CD4-positive, alpha-beta memory T cell (primary cell): ENCODE measurements at places on chromosomes 1 and 21. TPM values are rescaled to one million over a fixed set of nuclear protein-coding genes. Genes with fewer than 3 reads are reported as not detected.

DNA sequence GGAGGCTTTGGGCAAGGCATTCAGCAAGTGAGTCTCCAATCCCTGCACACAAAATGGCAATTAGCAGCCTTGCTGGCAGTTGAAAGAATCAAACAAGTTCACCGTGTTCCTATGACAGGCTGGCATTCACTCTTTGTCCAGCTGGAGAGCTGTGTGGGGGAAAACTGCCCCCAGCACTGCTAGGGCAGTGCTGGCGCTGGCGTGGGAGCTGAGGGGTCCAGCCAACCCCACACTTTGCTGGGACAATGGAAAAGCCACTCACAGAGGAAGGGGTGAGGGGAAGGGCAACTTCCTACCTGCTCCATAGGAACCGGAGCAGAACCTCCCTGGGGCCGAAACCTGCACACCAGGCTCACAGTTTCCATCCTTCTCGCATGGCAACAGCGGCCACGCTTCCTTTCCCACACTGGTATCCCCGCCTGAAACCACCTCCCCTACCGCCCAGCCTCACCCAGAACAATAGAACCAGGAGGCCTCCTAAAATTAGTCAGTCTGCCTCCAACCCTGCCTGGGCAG lies 26.7 kb upstream of the KCNN3 start:
- no peak for DNase-seq

DNA sequence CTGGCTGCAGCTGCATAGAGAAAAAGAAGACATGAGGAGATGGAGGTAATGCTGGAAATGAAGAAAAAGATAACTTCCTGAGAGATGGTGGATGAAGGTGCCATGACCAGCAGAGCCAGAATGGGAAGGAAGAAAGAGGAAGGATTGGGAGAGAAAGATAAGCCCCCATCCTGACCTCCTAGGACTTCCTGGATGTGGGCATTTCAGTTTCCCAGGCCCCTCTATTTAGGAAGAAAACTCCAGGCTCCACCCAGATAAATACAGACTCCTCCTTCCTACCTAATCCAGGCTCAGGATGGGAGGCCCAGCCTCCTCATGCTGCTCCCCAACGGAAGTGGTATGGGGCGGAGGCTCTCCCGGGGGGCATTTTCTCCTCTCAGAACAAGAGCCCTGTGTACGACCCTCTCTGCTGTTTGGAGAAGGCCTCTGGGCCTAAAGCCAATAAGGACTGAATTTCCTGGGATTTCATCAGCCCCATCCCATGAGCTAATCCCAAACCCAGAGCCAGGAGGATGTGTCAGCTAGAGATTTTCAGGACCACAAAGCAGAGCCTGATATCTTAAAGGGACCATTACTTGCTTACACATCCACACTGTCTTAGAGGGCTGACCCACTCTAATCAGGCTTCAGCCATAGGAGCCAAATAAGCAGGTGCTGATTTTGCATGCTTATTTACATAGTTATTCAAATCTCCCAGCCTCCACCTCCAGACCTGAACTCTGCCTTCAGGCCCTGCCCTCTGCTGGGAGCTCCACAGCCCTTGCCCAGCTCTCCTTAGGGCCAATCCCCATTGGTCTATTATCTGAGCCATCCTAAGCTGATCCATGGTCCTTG lies 5.1 kb upstream of the ARHGEF2 start:
- DNase-seq: no peak

- DNase-seq: no peak
Measured at GRCh38 chr21:41166884-41167283, 1.1 kb upstream of the BACE2 start.

MEGF6 gene
- 168 TPM for total RNA-seq

DNA sequence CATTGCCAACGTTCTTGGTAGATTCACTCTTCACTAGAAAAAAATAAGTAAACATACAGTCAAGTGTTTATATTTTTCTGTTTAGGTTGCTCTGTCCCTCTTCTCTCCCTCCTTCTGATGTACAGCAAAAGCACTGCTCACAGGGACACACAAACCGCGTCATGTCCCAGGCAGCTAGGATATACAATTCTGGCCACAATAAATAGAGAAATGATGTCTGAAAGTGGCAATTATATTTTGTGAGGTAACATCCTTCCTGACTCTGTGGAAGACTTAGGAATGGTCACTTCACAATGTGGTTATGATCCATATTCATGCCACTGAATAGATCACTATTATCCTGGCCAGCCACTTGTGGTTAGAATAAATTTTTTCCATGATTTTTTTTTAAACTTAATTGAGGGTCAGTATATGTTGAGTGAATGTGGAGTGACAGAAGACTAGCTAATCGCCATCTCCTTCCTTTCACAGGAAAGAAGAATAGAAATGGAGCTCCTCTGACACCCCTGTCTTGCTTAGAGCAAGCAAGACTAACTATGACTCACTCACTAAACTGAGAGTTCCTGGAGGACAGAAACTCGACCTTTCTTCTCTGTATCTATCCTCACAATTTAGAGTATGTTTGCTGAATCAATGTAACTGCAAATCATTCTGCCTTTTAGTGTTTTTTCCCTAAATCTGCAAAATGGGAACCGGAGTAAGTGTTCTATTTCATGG lies 54.0 kb downstream of the ZNHIT6 start:
- DNase-seq: no peak

- no peak for DNase-seq
Measured at GRCh38 chr1:154857022-154857421, 13.1 kb downstream of the KCNN3 start.

GRCh38 chr1:53547231-53547790 lies 88.1 kb downstream of the DMRTB1 start:
- DNase-seq: no peak

GRCh38 chr1:166675213-166675612 lies 164.1 kb upstream of the POGK start:
- DNase-seq: no peak

GRCh38 chr1:235330918-235331285 lies 2.5 kb downstream of the GGPS1 start:
- DNase-seq: no peak

DNA sequence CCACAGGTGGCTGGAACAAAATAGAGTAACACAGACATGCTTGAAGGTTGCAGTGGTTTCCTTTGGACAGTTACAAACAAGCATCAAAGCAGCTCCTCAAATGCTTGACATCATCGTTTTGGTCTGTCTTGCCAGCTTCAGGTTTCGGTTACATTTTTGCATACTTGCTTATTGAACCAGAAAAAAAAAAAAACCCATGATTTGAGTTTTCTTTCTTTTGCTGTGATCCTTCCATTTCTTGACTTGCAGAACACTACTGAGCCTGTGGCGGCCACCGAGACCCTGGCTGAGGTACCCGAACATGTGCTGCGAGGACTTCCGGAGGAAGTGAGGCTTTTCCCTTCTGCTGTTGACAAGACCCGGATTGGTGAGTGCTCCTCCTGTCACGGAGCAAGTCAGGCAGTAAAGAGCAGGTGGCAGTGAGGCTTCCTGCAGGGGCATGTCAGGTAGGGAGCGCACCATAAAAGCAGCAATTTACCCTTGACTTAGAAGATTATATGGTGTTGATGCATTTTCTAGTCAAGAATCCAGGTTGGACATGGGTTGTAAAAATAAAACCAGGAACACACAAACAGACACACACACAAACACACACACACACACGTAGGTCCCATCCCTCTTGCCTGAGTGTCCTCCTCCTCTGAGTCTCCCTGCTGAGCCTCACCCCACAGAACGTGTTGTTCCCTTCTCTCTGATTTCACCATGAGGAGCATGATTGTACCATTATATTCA lies 30.9 kb downstream of the PRDM2 start:
- DNase-seq: peak; percentile 97

- DNase-seq: no peak
Measured at GRCh38 chr21:45168522-45168921, 94.1 kb downstream of the ADARB1 start.

DNA sequence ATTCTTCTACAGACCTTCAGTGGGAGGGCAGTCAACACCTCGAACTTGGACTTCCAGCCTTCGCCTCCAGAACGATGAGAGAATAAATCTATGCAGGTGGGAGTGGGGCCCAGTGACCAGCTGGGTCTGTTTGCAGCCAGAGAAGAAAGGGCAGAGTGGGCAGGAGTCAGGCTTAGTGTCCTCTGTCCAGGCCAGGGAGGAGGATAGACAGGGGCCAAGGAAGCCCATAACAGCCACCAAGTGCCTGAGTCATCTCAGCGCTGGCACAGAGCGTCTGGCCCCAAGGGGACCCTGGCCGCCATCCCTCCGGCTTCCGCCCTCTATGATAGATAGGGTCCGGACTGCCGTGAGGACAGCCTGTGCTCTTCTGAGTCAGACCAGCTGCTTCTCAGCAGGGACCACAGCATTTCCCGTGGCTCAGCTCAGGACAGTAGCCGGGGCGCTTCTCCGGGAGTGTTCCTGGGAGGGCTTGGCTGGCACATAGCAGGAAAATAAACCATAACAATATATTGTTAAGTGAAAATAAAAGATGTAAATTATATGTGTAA lies 133.1 kb upstream of the C1orf174 start:
- DNase-seq: no peak

GRCh38 chr1:191699343-191699742 lies 458.9 kb upstream of the RGS18 start:
- DNase-seq: no peak

- DNase-seq: no peak
Measured at GRCh38 chr1:47276850-47277249, 37.1 kb downstream of the STIL start.

C1orf232 gene
- total RNA-seq: not detected

DNA sequence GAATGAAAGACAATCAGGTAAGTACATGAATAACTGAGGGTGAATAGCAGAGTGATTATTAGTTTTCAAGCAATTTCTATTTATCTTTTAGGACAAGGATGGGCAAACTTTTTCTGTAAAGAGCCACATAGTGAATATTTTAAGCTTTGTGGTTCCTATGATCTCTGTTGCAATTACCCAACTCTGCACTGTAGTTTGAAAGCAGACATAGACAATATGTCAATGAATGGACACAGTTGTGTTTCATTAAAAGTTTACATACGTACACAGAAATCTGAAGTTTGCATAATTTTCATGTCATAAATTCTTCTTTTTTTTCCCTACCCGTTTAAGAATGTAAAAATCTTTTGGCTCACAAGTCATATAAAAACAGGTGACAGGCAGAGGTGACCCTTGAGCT lies 71.4 kb downstream of the ZNF281 start:
- DNase-seq: no peak

COA6 gene
- total RNA-seq: 18.5 TPM

DNA sequence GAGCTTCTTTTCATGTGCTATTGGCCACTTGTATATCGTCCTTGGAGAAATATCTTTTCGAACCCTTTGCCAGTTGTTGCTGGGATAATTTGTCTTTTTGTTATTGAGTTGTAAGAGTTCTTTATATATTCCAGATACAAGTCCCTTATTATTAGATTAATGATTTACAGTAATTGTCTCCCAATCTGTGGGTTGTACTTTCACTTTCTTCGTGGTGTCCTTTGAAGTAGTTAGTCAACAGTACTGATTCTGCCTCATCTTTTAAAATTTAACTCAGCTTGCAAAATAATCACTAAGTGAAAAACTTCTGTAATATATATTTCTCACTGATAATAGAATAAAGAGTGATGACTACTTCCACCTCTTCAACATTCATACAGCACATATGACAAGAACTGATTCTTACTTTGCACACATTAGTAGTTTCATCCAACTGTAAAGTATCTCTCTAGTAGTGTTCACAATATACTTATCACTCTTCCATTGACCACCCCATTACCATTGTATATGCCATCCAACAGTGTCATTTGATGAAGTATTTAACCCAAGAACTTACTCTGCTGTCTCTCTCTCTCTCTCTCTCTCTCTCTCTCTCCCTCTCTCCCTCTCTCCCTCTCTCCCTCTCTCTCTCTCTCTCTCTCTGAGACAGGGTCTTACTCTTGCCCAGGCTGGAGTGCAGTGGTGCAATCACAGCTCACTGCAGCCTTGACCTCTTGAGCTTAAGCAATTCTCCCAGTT lies 104.2 kb upstream of the DMRTA2 start:
- DNase-seq: no peak

DNA sequence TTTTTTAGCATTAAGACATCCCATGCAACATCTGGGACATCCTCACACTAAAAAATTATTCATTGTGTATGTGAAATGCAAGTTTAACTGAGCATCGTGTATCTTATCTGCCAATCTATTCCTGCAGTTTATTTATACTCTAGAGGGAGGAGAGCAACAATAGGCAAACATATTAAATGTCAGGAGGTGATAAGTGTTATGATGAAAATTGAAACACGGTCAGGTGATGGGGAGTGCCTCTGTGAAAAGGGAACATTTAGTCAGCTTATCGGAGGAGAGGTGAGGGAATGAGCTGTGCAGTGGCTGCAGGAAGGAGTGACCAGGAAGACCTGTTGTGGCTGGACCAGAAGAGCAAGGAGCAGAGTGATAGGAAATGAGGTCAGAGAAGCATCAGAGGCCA lies 775 bp upstream of the EFCAB14 start:
- no peak for DNase-seq

GBP6 gene
- 0.17 TPM for total RNA-seq

CD1C gene
- not detected for total RNA-seq

DNA sequence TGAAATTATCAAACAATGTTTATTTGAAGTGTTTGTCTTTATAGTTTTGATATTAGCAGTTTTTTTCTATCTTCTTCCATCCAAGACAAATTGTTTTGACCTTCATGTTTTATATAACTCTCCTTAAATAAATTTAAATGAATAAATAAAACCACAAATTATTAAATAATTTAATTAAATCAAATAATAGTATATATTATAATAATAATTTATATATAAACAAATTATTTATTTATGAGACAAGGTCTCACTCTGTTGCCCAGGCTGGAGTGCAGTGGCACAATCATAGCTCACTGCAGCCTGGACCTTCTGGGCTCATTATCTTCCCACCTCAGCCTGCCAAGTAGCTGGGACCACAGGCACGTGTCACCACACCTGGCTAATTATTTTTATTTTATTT lies 12.4 kb upstream of the PWP2 start:
- DNase-seq: no peak

DNA sequence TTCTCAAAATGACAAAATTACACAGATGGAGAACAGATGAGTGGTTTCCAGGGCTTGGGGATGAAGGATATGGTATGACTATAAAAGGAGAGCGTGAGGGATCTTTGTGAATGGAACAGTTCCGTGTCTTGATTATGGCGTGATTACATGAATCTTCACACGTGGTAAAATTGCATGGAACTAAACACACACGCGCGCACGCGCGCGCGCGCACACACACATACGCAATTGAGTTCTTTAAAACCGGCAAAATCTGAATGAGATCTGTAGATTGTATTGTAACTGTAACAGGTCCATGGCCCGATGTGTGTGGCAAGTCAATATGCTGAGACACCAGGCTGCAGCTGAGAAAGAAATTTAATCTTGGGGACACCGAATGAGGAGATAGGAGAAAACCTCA lies 11.1 kb upstream of the LRRN2 start:
- DNase-seq: no peak

CAPZB gene
- 244 TPM for total RNA-seq

SOD1 gene
- total RNA-seq: 198 TPM

CFHR1 gene
- not detected for total RNA-seq
